ENCODE measurements at places on chromosomes 2 and 18.

- no peak for DNase-seq
These were observed 36.7 kb downstream of the IL1R2 start for GRCh38 chr2:102028470-102028869.

DNA sequence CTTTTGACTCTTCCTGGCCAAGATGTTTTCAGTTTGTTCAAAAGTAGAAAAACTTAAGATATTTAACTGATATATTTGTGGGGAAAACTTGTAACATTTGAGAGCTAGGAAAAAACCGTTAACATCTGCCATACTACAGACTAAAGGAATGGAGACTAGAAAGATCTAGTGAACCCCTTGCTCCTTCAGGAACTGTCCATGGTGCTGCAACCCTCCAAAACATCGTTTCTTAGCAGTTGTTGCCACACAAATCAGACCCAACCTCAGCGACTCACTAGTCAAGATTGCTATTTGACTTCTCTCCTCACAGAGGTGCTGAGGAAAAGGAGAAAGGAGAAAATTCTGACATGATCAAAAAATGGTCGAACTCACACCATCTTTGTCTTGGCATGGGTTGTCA, 393.8 kb upstream of the LYPD1 start:
- no peak for DNase-seq

GRCh38 chr18:24629921-24630320, 169.5 kb downstream of the HRH4 start:
- no peak for DNase-seq

GRCh38 chr2:96274355-96275056, 8.5 kb downstream of the CIAO1 start:
- no peak for DNase-seq

DNA sequence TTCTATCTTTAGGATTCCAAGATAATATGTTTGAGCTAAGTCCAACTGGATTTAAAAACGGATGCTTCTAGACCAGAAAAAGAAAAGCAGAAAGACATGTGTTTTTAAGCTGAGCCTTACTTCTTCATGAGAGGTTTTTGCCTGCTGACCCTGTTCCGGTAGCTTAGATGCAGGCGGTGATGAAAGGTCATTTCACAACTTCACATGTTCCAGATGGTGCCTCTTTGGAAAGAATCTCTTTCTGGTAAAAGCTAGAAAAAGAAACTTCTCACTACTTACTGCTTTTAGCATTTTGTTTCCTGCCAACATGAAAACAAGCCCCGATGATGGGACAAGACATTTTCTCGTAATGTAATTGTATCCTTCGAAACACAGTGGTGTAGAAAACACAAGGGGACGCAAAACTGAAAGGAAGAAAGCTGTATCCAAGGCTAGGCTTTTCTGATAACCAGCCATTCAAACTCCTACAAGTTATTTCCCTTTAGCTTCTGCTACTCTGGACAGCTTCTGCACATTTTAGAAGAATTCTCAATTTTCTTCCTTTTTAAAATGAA, 407.3 kb upstream of the LYPD1 start:
- no peak for DNase-seq

- no peak for DNase-seq
These were observed 8.8 kb downstream of the GPR55 start for GRCh38 chr2:230916218-230916617.

DNA sequence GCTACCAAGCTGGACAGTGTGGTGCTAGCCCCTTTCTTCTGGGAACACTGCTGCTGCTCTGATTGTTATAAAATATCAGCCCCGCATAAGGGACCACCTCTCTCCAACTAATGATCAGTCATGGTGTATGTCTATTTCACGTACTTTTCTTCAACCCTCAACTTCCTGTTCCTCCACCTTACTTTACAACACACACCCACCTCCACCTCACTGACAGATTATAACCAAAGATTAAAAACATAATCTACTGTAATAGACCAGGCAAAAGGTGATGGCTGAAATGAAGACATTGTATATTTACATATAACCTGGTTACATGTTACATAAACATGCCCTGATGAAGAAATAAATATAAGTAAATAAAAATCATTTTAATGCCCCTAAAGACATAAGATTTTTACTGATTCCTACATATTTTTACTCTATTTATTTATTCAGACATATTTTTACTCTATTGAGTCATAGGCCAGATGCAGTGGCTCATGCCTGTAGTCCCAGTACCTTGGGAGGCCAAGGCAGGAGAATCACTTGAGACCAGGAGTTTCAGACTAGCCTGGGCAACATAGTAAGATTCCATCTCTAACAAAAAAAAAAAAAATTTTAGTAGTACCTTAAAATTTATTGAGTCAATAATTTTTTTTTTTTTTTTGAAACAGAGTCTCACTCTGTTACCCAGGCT, 12.8 kb downstream of the STK39 start:
- no peak for DNase-seq

DNA sequence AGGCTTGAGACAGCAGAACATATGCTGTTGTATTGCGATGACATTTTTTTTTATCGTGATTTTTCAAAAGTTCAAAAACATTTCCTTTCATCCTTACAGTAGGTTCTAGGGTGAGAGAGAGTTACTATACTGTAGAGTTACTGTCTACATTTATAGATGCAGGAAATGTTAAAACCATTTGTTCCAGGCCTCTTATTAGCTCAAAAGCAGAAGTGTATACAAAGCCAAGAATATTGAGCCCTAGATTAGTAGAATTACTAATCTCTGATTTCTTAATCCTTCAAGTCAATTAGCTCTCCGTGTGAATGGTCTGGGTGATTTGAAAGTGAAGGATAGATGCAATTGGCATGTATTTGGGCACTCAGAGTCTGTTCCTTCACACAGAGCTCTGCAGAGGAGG, 73.1 kb downstream of the MAPRE2 start:
- no peak for DNase-seq

DNA sequence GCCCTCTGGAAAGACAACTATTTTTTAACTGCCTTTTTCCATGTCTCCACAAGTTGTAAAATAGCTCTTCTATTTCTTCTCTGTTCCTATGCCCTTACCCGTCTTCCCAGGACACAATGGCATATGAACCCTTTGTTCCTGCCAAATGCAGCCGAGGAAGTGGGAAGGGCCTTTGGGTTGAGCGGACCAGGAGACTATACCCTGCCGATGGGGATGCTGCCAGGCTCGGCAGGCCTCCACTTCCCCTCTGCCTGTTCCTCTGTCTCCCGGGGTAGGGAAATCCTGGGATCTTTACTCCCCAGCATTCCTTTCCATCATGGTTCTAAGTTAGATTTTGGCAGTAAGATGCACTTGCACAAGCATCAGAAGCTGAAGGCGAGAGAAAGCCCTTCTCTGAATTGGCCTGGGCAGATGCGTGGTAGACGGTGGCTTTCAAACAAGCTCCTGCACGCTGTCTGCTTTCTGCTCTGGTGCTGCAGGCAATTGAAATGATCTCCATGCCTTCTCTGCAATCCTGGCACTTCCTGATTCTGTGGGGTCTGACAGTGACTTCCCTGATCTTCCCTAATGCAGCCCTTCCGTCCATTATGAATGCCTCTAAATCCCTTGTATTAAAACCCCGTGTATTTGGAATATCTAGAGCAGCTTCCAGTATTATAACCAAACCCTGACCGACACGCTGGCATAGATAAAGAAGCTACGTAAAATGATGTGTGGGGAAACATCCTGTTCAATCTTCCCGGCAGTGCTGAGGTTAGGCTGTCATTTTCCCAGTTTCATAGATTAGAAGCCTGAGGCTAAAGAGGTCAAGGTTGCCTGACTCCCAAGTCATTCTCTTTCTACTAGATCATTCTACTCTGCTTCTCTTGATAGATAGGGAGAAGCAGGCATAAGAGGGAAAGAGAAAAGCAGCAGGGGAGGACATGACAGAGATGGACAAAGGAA, 69.8 kb downstream of the MCFD2 start:
- DNase-seq, result no peak

- DNase-seq, result no peak
These were observed 1.8 kb downstream of the FBXO48 start for GRCh38 chr2:68465081-68465916.

- DNase-seq, result no peak
These were observed 211.4 kb downstream of the KLHL29 start for GRCh38 chr2:23596316-23596885.

DNA sequence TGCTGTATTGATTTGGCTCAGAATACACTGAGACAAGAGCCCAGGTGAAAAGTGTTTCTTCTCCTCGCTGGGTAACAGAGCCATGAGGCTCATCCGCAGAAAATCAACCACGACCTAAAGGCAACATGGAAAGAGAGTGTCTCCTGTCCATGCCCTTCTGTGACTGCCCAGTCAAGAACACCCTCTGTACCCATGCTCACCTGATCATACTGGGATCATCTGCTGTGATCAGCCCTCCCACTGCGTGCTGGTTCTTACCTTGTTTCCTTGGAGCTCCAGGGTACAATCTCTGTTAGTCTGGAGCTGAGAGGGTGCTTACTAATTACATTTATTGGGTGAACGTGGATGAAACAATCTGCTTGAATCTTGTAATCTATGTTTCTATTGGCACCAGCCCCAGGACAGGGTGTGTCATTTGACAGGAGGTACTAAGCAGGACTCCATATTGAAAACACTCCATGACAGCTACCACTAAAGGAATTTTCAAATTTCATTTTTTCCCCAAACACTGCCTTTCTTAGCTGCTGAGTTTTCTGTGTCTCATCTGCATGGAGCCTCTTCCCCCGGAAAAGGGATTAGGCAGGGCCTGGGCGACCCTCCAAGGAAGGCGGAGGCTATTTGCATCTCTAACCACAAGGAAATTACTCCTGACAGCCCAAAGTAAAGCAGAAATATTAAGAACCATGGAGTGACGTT, 39.7 kb upstream of the GRP start:
- no peak for DNase-seq

GRCh38 chr2:75894170-75894569, 183.5 kb upstream of the GCFC2 start:
- DNase-seq, result no peak

GRCh38 chr2:10009271-10009810, 34.0 kb upstream of the KLF11 start:
- no peak for DNase-seq

DNA sequence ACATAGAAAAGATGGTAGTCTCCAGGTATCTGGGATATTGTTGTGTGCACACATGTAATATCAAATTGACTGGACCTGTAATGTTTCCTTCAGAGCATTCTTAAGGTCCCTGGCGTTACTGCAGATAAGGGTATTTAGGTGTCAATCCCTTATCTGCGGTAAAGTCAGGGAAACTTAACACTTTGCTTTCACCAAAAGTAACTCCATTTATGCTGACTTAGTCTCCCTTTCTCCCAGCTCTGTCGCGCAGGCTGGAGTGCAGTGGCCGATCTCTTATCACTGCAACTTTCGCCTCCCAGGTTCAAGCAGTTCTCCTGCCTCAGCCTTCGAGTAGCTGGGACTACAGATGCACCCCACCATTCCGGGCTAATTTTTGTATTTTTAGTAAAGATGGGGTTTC, 1.8 kb downstream of the CNNM3 start:
- no peak for DNase-seq

DNA sequence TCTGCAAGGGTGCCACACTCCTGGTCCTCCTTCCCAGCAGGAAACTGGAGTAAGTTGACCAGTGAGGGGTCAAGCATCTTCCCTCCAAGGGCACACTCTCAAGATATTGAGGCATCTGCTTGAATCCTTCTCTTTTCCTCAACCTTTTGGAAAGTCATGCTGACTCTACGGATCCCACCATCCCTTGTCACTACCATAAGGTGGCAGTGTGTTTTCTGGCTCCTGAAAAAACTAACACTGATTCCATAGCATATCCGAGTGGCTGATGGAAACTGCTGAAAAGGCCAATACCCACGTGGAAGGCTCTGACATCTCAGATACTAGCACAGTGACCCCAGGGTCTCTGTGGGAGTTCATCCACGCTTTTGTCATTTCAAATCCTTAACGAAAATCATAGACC, 37.1 kb downstream of the GPR45 start:
- no peak for DNase-seq

DNA sequence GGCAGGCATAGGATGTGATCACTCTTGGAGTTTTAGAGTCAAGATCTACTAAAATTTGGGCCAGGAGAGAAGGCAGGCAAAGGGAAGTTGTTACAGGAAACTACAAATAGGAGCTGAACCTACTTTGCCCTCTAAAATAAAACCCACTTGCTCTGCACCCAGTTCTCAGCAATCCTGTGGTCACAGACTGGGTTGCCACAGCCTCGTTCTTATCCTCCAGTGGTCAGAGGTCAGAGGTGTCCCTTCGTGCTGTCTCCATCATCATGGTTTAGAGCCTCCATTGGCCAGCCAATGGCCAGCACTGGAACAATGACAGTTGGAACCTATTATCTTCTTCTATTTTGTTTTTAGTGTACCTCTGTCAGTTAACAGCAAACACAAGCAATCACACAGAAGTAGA, 90.7 kb upstream of the TNP1 start:
- no peak for DNase-seq

DNA sequence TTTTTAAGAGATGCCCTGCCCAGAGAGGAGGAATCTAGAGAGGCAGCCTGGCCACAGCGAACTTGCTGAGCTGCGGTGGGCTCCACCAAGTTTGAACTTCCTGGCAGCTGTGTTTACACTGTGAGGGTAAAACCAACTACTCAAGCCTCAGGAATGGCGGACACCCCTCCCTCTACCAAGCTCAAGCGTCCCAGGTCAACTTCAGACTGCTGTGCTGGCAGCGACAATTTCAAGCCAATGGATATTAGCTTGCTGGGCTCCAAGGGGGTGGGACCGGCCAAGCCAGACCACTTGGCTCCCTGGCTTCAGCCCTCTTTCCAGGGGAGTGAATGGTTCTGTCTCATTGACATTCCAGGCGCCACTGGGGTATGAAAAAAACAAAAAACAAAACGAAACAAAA, 289.4 kb downstream of the KCNS3 start:
- DNase-seq, result no peak

- DNase-seq, result no peak
These were observed 81.2 kb upstream of the SNTG2 start for GRCh38 chr2:869357-869871.

GRCh38 chr18:11470941-11471340, 138.5 kb upstream of the SLC35G4 start:
- no peak for DNase-seq

DNA sequence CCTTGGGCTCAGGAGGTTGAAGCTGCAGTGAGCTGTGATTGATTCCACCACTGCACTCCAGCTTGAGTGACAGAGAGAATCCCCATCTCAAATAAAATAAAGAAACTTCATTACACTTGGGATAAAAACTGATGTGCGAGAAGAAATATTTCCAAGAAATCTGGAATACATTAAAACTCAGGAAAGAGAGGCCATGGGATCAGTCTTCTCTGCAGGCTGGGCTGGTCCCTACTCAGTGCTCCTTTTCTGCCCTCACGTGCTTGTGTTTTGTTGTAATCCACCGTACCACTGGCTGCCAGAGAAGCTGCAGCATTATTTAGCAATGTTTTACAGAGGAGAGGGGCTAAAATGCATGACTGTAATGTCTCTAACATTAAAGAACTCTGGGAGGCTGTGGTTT, 282.0 kb downstream of the SLC8A1 start:
- no peak for DNase-seq

DNA sequence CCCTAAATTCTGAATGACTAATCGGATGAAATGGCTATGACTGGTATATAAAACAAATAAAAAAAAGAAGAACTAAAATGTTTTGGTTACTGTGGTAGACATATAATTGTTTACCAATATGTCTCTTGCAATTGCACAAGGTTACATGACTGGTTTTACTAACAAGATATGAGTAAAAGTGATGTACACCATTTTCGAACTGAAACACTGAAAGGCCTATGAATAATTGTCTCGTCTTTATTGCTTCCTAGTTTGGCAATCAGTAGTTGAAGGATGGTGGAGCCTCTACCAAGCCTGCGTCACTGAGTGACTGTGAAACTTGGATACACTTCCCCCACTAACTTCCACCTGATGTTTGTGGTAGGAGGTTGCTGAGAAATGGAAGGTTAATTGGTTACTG, 16.5 kb downstream of the CDH19 start:
- DNase-seq, result no peak

- no peak for DNase-seq
These were observed 519.4 kb upstream of the DSEL start for GRCh38 chr18:68035774-68036522.

All from GOT3 (cell line).